ENCODE measurements at places on chromosomes 3 and 15.

- DNase-seq: no peak
Observed at GRCh38 chr3:151216641-151217607, 13.9 kb upstream of the GPR171 start.

- DNase-seq: no peak
Observed at GRCh38 chr3:156424758-156425157, 130.2 kb downstream of the SSR3 start.

DNA sequence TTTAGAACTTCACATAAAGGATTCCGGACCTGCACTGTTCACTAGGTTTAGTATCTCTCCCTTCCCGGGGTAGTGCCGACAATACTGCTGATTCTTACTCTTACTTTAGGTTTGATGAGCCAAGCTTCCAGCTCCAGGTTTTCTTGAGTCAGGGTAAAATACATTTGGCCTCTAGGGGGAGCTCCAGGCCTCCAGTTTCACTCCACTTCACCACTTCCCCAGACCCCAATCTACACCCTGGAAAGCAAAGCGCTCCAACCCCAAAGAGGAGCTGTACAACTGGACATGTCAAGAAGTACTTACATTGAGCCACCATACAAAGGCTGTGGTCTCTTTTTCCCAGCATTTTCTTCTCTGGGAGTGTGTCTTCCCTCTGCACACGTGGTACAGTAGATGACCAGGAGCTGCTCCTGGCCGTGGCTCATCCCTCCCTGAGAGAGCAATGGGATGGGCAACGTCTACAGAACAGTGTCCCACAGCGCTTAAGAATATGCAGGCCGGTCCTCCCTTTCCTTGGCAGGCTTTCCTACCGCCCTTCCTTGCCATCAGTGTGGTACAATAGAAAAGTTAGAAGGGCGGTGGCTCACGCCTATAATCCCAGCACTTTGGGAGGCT lies 93.9 kb upstream of the CCDC80 start:
- peak; percentile 35 for DNase-seq

- no peak for DNase-seq
Observed at GRCh38 chr3:53970661-53971060, 79.0 kb upstream of the SELENOK start.

DNA sequence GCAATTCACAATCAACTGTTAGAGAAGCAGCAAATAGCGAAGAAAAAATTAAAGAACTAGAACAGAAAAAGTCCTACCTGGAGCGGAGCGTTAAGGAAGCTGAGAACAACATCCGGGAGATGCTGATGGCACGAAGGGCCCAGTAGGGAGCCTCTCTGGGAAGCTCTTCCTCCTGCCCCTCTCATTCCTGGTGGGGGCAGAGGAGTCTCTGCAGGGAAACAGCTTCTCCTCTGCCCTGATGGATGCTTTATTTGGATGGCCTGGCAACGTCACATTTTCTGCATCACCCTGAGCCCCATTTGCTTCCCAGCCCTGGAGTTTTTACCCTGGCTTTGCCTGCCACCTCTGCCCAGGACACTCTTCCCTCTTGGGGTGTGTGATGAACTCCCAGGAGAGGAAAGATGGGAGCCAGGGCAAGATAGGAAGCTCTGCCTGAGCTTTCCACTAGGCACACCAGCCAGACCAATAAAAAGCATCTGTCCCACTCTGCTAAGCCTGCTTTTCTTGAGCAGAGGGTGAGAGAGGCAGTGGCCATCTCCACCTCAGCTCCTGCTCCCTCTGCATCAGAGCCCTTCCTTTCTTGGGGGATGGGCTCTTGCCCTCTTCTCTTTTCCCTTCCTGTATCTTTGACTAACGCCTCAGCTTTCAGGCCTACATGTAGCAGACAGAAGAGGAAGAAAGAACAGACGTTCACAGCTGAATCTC lies 39.4 kb downstream of the PPARG start:
- no peak for DNase-seq

- DNase-seq: no peak
Observed at GRCh38 chr3:14392231-14392630, 10.2 kb upstream of the SLC6A6 start.

GRCh38 chr3:43206105-43206504 lies 80.2 kb upstream of the SNRK start:
- no peak for DNase-seq

GRCh38 chr3:48084929-48085328 lies 68.7 kb upstream of the MAP4 start:
- no peak for DNase-seq

- peak; percentile 60 for DNase-seq
Observed at GRCh38 chr3:126912491-126913195, 70.3 kb upstream of the PLXNA1 start.

- DNase-seq: no peak
Observed at GRCh38 chr3:106560451-106560966, 691.7 kb upstream of the CBLB start.

- no peak for DNase-seq
Observed at GRCh38 chr15:31082771-31083369, 18.7 kb downstream of the TRPM1 start.

- no peak for DNase-seq
Observed at GRCh38 chr3:12321015-12321414, 32.1 kb downstream of the PPARG start.

- no peak for DNase-seq
Observed at GRCh38 chr3:139302084-139302800, 41.6 kb upstream of the MRPS22 start.

GRCh38 chr3:169213956-169214355 lies 449.6 kb downstream of the MECOM start:
- DNase-seq: no peak

DNA sequence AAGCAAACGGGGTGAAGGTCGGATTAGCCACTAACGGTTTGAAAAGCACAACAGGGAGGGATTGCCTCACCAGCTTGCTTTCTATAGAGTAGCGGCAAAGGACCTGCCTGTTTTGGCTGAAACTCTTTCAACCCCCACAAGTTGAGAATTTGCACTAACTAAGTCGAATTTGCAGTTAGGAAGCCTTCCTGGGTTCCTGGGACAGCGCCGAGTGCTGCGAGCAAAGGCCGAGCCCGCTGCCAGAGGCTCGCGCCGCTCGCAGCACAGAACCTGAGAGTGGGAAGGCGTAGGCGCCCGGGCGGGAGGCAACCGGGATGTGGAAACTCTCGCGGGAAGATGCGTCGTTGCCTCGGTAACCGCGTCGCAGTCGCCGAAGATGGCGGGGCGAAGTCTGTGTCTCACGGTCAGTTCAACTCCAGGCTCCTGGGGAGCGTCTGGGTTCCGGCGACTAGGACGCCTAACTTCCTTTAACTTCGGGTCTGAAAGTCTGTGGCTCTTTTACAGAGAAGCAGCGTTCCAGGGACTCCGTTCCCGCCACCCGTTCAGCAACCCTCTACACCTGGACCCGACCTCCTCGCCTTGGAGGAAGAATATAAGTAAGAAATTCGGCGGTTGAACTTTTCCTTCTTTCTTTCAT lies at the start of gene TEX9:
TSS of gene TEX9 (plus strand) at position 352 of the 637 bp plus-strand sequence. CDS start at position 377, 25 bp downstream.
- DNase-seq: peak; percentile 85

DNA sequence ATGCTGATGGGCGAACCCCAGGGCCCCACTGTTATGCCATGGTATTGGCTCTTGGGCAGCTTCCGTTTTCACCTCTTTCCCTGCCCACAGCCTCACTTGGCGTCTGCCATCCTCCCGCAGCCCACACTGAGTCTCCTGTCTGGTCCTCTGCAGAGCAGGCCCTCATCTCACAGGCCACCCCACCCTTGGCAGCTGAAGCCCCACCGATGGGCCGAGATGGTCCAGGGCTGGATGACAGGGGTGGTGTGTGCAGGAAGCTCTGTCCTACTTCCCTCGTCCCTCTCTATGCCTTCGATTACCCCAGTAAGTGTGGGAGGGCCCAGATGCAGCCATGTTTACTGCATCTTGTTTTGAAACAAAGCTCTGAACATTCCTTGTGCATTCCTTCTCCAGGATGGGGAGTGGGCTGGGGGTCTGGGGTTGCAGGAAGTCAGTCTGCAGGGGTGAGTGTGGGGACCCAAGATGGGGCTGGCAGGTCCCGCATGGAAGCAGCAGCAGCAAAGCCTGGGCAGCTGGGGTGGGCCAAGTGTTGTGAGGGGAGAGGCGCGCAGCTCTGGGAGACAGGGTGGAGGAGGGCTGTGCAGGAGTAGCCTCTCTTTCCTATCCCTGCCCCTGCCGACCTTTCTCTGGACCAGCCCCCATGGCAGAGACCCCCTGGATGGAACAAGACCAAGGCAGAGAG lies 20.9 kb downstream of the TBC1D21 start:
- no peak for DNase-seq

DNA sequence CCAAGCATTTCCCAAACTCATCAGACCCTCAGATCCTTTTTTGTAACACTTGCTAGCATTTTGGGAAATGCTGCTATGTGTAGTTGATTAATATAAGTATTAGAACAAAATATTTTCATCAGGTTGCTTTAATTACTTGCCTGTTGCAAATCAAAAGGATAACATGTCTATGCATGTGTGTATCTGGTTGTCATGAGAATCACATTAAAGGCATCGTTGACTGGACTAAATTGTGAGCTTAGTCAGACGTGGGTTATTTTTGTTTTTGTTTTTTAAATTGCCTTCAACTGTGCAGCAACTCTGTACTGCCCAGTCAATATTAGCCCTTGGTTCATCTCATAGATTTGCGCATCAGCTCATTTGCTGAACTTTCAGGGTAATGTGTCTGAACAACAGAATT lies 81.6 kb downstream of the SLMAP start:
- DNase-seq: no peak

- DNase-seq: no peak
Observed at GRCh38 chr15:62599791-62600777, 435.0 kb upstream of the C2CD4B start.

- DNase-seq: no peak
Observed at GRCh38 chr3:43260412-43260811, 25.9 kb upstream of the SNRK start.

DNA sequence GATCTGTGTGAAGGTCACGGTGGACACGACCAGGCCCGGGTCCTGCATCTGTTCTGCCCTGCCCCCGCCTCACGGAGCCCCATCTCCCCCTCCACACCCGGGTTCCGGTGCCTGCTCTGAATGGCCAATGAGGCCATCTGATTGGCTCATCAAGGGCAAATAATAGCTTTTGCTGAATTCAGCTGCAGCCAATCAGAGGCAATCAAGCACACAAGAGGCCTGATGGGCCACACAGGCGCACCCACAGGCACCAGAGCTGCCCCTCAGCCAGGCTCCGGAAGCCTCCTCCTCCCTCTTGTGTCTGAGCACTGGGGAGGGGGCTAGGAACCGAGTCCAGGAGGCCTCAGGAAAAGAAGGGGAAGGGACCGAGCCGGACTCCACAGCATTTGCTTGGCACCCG lies 49.5 kb downstream of the CACNA2D2 start:
- DNase-seq: no peak

- DNase-seq: no peak
Observed at GRCh38 chr15:45635763-45636292, 999 bp downstream of the SQOR start.

DNA sequence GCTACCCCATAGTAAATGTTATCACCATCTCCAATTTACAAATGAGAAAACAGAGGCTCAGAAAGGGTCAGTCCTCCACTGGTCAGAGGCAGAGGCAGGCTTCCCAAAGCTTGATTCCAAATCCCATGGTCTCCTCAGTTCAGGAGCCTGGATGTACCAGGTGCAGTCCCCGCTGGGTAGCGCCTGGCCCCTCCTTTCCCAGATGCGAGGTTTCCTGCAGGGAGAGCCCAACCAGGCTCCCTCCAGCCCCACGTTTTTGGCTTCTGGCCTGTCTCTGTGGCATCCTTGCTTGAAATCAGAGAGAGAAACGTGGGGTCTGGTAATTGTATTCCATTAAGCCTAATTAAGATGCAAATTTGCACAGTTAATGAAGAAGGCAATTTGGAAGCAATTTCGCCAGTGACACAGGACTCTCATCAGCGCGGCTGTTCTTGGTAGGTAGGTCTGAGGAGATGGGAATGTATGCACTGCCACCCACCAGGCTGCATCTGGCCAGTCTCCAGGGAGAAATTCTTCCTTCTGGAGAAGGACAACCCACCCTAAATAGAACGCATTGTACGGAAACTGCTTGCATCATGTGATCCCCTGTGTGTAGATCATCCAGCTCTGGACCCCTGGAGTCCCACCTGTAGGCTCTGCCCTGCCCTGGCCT lies 50.5 kb downstream of the HRH1 start:
- peak; percentile 19 for DNase-seq

DNA sequence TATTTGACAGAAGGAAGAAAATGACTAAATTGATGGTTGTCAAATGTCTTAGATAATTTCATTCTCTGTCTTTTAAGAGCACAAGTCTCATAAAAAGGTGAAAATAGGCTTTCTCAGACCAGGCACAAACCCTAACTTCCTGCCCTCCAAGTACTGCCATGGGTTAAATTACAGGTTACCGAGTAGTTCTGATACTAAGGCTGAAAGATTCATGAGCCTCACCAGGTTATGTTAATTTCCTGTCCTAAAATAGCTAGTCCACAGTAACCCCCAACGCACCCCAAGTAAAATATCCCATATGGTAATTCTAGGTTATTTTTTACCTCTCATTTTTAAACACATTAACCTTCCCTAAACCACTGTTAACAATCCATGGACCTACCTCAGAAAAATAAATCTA lies 42.0 kb downstream of the GSK3B start:
- no peak for DNase-seq

- DNase-seq: no peak
Observed at GRCh38 chr15:68493629-68494028, 61.7 kb upstream of the ITGA11 start.

GRCh38 chr3:43319794-43320193 lies 33.5 kb downstream of the SNRK start:
- DNase-seq: no peak

DNA sequence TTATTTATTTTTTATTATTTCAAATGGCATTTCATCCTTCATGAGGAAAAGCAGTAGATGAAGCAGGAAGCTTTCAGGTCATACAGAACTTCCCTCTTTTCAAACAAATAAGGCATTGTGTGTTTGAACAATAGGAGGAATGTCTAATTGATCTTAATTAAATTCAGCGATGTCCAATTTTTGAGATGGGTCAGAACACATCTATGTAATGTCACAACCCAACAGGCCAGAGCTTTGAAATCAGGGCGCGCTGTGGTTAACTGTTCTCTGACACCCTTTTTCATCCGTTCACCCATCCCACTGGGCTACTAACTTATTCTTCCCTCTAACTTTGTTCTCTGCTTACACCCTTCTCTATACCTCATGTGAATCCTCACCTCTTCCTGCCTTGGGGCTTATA lies 510.5 kb downstream of the FOXP1 start:
- no peak for DNase-seq
